Stimulated activated CD8-positive, alpha-beta memory T cell treated with anti-CD3 and anti-CD28 coated beads, Interleukin-7, amount 100 ng/mL, for 1 hour (primary cell): ENCODE measurements at places on chromosomes 3 and 15.

DNA sequence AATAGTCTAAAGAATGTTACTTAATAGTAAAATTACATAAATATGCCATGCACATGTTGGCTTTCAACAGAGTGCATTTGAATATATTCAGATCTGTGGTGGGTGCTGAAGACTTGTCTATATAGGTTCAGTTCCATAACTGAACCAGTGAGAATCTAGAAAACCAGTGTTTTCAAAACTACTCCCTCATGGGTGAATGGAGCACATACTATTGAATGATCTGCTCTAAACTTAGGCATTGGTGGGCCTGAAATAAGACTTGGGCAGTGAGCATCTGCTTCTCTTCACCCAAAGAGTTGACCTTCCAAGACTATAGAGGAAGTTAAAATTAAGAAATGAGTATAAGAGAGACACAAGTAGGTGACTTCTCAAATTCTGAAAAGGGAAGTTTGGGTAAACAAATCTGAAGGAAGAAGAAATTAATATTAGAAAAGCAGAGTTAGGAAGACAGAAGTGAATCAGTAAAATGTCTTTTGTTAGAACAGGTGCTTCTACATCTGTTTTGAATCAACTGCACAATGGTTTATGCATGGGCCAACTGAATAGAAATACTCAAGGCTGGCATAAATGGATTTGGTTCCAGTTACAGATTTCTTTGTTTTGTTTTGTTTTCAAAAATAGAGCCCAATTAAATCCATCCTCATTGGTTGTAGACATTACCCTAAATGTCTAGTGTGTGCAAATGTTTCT, 19.3 kb downstream of the ALCAM start:
- no peak for DNase-seq

GRCh38 chr3:42979044-42979972, at the start of gene GASK1A:
Gene GASK1A (plus strand): TSS chr3:42979311. CDS start chr3:42979643, 332 bp downstream.
- no peak for DNase-seq

GRCh38 chr3:151431940-151432339, 28.9 kb downstream of the IGSF10 start:
- DNase-seq: no peak

GRCh38 chr3:29773481-29773880, 492.6 kb downstream of the RBMS3 start:
- DNase-seq: no peak

GRCh38 chr3:15273227-15273626, 59.2 kb downstream of the SH3BP5 start:
- DNase-seq: no peak

DNA sequence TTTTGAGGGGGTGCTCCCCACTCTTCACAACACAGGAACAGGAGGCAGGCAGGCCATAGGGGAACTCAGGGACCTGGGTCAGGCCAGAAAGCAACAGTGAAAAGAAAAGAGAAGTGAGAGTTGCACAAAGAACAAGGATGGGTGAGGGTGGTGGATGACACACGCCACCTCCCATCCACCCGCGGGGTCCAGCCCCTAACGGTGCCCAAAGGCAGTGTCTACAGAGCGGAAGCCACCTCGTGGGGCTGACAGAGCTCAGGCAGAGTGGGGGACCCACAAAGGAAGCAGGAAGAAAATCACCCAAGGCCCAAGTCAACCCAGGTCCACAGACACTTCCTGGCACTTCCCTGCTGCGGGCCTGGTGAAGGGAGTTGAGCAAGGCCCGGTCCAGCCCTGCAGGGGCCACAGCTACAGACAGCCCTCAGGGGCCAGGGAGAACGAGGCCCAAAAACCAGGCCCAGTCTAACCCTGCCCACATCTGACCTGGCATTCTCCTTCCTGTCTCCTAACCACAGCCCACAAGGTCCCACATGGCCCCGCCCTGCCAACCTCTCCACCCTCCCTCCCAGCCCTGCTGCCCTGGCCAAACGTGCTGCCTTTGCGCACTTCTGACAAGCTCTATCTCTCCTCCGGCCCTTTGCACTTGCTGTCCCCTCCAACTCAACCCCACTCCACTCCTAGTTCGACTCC, 5.9 kb downstream of the NUP210 start:
- peak; percentile 52 for DNase-seq

DNA sequence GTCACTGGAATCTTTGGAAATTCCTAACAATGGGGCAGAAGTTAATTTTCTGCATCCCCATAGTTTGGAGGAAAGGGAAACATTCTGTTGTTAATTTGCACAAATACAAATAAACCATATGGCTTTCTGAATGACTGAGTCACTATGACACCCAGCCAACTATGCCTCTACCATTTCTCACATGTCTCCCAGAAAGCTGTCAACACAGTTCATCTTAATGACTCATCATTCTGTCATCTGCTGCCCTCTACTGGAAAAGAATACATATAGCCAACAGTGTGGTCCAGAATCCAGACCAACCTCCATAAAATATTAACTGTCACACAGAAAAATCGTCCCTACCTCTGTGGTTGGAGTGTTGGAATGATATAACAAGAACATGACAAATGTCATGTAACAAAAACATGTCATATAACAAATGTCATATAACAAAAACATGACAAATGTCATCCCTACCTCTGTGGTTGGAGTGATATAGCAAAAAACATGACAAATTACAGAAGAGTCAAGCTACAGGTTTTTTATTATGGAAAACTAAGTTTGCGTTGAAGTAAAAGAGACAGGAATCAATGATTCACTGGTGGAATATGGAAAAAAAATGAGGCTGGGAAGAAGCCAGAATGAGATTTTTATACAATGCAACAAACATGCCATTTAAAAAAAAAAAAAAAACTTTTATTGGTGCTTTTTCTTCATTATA, 47.7 kb upstream of the GYG1 start:
- DNase-seq: no peak

- no peak for DNase-seq
These were observed 9.9 kb downstream of the CCRL2 start for GRCh38 chr3:46416811-46417510.

DNA sequence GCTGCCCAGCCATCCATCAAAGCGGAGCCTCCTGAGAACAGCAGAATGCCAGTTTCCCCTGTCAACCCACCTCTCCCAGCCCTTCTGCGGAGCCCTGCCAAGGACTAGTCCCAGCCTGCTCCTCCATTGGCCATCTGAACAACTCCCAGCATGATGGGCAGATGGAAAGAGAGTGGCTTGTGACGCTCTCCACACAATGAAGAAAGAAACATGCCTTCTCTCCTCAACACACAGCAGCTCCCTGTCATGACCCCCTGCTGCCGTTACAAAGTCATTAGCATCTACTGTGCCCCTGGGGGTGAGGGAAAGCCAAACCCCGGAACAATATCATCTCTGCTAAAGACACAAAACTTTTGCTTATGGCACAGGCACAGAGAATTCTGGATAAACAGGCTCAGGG, 33.6 kb downstream of the MECOM start:
- no peak for DNase-seq

GRCh38 chr15:79352206-79352605, 41.3 kb downstream of the TMED3 start:
- DNase-seq: no peak
